ENCODE measurements at places on chromosomes 1 and 21. TPM values are rescaled to one million over a fixed set of nuclear protein-coding genes. Genes with fewer than 3 reads are reported as not detected.

Gene TEX50
- total RNA-seq, result not detected

Gene LINGO4
- total RNA-seq, result not detected

Gene CFAP45
- total RNA-seq, result 0.24 TPM

Gene MFAP2
- total RNA-seq, result 22.4 TPM

Gene RNU1-1
- total RNA-seq, result under 0.01 TPM

Gene IVL
- total RNA-seq, result 0.43 TPM

Gene TBX19
- 0.85 TPM for total RNA-seq

Gene F13B
- total RNA-seq, result not detected

Gene GNAT2
- 0.64 TPM for total RNA-seq

Gene ESRRG
- not detected for total RNA-seq

Gene C8A
- total RNA-seq, result not detected

Gene PTAFR
- total RNA-seq, result 7.5 TPM

Gene B3GALT2
- total RNA-seq, result not detected

Gene PDPN
- 3.8 TPM for total RNA-seq

Gene NPR1
- total RNA-seq, result not detected

Gene LRRC38
- total RNA-seq, result not detected

Gene DCST1
- not detected for total RNA-seq

Gene CLDN19
- total RNA-seq, result not detected

Gene TMEM54
- 147 TPM for total RNA-seq

Gene PDZK1IP1
- total RNA-seq, result 73.0 TPM

Gene OR2L5
- not detected for total RNA-seq

Gene NR0B2
- not detected for total RNA-seq

Gene USP21
- total RNA-seq, result 5.8 TPM

Gene FAM3B
- 0.72 TPM for total RNA-seq
